ENCODE measurements at places on chromosomes 1 and 21.

GRCh38 chr21:42592156-42592820 is 61.1 kb upstream of the PDE9A start:
- no peak for DNase-seq

- no peak for DNase-seq
Observed at GRCh38 chr21:25369524-25370300, 237.6 kb downstream of the MRPL39 start.

- DNase-seq, result no peak
Observed at GRCh38 chr1:155479205-155479604, 83.4 kb downstream of the ASH1L start.

DNA sequence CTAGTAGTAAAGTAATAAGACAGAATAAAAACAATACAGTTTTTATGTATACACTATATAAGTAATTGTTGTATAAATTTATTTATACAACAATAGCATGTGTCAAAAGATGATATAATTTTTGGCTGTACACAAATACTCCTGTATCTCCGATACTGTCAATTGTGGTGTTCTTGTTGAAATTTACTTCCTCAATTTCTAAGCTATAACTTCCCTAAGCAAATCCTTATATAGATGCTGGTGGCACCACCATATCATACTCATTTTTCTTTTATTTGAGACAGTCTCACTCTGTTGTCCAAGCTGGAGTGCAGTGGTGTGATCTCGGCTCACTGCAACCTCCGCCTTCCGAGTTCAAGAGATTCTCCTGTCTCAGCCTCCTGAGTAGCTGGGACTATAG is 141.0 kb upstream of the HP1BP3 start:
- DNase-seq, result no peak

DNA sequence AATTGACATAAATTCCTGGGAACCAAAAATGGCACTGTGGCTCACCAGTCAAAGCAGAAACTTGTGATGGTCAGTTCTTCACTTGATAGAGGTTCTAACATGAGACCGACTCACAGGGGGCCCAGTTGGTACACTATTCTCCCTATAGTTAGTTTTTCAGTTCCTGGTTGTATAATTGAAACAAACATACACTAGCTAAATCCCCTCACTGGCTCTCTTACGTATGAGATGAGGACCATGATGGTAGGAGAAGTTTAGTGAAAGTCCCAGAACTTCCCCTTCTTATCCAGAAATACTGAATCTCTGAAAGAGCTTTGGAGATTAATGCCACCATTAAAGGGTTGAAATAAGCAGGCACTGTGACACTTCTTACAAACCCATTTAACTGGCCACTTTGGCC is 2.8 kb upstream of the S100B start:
- no peak for DNase-seq

DNA sequence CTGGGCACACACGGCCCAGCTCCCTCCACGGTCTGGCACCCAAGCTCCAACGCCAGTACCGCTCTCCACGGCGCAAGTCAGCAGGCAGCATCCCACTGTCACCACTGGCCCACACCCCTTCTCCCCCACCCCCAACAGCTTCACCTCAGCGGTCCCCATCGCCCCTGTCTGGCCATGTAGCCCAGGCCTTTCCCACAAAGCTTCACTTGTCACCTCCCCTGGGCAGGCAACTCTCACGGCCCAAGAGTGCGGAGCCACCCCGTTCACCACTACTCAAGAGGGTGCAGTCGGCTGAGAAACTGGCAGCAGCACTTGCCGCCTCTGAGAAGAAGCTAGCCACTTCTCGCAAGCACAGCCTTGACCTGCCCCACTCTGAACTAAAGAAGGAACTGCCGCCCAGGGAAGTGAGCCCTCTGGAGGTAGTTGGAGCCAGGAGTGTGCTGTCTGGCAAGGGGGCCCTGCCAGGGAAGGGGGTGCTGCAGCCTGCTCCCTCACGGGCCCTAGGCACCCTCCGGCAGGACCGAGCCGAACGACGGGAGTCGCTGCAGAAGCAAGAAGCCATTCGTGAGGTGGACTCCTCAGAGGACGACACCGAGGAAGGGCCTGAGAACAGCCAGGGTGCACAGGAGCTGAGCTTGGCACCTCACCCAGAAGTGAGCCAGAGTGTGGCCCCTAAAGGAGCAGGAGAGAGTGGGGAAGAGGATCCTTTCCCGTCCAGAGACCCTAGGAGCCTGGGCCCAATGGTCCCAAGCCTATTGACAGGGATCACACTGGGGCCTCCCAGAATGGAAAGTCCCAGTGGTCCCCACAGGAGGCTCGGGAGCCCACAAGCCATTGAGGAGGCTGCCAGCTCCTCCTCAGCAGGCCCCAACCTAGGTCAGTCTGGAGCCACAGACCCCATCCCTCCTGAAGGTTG is 97.6 kb downstream of the PIK3R3 start:
- DNase-seq, result no peak

DNA sequence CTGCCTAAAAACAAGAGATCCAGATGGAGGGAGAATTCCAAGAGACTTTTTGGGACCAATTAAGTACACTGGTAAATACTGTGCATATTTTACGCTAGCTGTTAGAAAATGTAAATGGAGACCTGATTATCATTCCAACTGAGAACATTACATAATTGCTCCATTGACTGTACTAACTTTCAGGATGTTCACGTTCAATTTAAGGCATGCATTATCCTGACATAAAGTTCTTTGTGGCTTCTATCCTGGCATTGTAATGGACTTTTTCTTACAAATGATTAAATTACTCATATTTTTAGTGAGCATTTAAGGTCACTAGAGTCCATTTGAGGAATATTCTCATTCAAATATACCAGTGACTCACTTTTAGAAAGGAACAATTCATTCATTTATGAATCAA is 883.3 kb upstream of the TMPRSS15 start:
- DNase-seq, result no peak

DNA sequence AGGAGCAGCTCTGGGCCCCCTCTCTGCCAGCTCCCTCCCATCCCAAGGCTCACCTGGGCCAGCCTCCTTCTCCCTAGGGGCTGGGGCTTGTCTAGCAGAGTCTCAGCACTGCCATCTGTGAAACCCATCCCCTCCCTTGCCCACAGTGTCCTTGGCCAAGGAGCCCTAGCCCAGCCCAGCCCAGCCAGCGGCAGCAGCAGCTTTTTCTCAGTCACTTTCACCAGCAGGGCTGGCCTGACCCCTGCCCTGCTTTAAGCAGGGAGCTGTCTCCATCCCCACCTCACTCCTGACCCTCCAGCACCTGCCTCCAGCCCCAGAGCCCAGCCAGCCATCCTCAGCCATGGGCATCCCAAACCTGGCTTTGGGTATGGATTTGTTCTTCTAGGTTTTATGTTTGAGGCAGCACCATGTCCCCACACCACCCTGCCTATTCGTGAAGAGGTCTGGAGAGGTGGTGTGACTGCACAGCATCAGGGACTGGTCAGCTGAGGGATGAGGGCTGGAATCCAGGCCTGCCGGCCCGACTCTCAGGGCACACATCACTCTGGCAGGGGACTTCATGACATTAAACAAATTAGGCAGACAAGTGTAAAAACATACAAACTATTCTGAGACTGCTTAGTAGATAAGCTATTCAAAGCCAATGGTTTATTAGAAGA is 36.1 kb upstream of the ABCG1 start:
- no peak for DNase-seq

- no peak for DNase-seq
Observed at GRCh38 chr1:240847325-240847724, 235.4 kb upstream of the GREM2 start.

GRCh38 chr1:201281573-201281972 is 1.7 kb upstream of the PKP1 start:
- no peak for DNase-seq

DNA sequence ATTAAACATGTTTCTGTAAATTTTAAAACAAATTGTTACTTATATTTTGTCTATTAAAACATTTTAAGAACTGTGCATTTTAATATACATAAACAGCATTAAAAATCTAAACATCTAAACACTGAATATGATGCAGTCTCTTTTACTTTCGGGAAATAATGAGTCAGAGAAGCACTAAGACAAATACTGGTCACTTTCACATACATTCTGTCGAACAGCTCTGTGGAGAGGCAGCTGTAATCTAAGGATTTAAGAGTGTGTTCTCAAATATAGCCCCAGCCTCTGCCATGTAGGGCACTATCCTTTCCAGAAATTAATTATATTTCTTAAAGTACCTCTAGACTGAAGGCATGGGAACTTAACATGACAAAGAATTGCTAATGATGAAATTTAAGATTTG is 89.6 kb upstream of the PTGFR start:
- no peak for DNase-seq

GRCh38 chr1:65001231-65001792 is 35.0 kb upstream of the JAK1 start:
- DNase-seq, result peak; percentile 49

GRCh38 chr1:29687601-29688244 is 451.4 kb downstream of the PTPRU start:
- no peak for DNase-seq

GRCh38 chr1:89198081-89198480 is 661 bp downstream of the GBP4 start:
- no peak for DNase-seq

DNA sequence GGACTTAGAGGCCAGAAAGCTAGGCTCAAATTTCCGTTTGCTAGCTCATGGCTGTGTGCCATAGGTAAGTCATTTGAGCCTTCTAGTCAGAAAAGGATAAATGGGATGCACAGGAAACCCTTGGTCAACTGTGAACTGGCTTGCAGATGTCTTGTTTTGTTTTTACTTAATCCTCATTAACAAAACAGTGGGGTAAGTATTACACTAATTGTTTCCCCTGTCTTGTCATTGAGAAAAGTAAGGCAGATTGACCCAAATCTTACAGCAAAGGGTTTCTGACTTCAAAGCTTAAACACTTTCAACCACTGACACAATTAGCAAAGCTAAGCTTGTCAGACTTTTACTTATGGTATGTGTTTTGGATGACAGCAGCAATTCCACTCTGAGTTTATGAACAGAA is 291.3 kb downstream of the NTNG1 start:
- no peak for DNase-seq

Data from T-helper 1 cell (primary cell).